NB4 (cell line): ENCODE measurements at places on chromosomes 12 and 14.

GRCh38 chr12:100897240-100897639 is 102.7 kb downstream of the ANO4 start:
- no peak for DNase-seq

GRCh38 chr12:28578833-28579252 is 388.6 kb downstream of the CCDC91 start:
- DNase-seq = no peak

- no peak for DNase-seq
These were observed 8.6 kb downstream of the INF2 start for GRCh38 chr14:104697892-104698583.

DNA sequence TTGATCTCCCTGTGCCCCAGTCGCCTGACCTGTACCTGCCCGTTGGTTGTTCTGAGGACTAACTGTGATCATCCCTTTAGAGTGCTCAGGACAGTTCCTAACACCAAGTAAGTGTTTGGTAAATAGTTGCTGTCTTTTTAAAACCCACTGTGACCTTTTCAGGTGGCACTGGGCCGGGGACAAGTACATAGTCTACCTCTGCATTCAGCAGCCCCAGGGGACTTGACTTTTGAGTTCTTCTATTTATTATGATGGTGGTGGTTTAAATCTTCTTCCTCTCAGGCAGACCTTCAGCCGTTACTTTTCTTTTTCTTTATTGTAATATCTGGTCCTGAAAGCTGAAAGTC is 38.8 kb downstream of the EVL start:
- DNase-seq = no peak

- no peak for DNase-seq
These were observed 212.8 kb upstream of the NOVA1 start for GRCh38 chr14:26810631-26811030.

DNA sequence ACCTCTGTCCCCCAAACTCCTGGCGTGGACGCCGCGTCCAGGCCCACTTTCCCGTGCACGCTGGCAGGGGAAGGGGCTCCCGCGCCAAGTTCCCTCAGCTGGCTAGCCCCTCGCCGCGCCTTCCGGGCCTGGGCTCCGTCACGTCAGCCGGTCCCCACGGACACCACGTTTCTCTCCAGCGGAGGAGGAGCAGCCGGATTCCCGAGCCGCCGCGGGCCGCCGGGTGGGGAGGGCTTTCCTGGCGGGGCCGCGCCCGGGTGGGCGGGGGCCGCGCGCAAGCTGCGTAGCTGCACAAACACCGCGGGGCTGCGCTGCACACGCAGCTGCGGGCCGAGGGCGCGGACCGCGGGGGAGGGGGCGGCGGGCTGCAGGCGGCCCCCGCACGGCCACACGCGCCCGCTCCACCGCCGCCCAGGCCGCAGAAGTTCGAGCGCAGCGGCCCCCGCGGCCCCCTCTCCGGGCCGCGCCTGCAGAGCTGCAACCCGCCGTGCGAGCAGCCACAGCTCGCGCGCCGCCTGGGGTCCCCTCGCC is 45.1 kb upstream of the PNMA1 start:
- peak; percentile 75 for DNase-seq

DNA sequence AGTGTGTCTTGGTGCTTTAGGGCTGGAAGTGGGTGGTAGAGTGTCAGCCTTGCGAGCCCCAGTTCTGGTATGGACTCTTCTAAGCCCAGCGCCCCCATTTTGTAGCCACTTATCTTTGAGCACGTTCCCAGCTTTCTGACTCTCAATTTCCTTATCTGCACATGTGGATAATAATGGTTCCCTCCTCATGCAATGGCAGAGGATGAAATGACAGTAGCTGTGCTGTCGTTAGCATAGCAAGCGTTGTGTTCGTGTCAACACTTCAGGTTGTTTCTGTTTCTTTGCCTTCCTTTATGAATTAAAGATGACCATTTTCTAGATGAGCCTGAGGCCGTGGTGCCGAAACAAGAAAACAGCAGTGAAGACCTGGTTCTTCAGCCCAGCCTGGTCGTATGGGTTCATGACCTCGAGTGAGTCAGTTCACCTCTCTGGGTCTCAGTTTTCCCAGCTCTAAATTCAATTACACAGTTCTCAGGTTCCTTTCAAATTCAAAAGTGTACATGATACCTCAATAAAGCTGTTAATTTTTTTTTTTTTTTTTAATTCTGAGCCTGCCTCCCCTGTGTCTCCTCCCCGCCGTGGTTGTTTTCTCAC is 233.0 kb downstream of the SLC41A2 start:
- no peak for DNase-seq

- peak; percentile 81 for DNase-seq
These were observed at the start of gene HOXC5 for GRCh38 chr12:54032627-54033100. Gene HOXC5 (plus strand): TSS chr12:54033050. CDS start chr12:54033123, 73 bp downstream.

- DNase-seq = no peak
These were observed 454.0 kb downstream of the FOXG1 start for GRCh38 chr14:29220566-29220965.

DNA sequence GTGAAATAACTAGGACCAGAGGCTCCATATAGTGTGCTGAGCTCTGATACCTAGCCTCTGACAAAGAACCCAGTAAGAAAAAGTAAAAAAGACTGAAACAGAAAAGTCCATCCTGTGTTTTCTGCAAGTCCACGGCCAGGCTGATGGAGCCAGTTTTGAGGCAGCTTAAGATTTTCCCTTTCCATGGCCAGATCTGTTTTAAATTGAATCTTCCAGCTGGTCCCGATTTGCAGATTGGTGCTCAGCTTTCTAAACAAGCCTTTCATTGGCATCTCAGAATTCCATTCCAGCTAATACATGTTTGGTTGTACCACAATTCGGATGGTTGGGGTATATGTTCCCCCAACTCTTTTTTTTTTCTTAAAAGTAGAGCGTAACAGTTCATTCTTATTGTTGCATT is 152.0 kb downstream of the DACT1 start:
- no peak for DNase-seq

- DNase-seq = no peak
These were observed 12.5 kb upstream of the TNFAIP2 start for GRCh38 chr14:103110681-103111231.

GRCh38 chr12:128510511-128510910 is 243.5 kb downstream of the TMEM132C start:
- DNase-seq = no peak

DNA sequence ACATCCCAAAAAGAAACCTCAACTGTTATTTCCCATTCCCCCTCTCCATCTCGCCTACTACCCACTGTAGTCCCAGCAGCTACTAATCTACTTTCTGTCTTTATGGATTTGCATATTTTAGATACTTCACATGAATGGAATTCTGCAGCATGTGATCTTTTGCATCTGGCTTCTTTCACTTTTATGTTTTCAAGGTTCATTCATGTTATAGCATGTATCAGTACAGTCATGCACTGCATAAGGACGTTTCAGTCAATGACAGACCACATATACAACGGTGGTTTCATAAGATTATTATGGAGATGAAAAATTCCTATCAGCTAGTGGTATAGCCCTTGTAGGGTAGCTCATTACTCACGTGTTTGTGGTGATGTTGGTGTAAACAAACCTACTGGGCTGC is 24.5 kb downstream of the PCNX4 start:
- no peak for DNase-seq

- no peak for DNase-seq
These were observed at the start of gene RIMBP2 for GRCh38 chr12:130715998-130716968. Gene RIMBP2 (minus strand): TSS chr12:130716299. CDS start chr12:130479013, 237,286 bp downstream.

DNA sequence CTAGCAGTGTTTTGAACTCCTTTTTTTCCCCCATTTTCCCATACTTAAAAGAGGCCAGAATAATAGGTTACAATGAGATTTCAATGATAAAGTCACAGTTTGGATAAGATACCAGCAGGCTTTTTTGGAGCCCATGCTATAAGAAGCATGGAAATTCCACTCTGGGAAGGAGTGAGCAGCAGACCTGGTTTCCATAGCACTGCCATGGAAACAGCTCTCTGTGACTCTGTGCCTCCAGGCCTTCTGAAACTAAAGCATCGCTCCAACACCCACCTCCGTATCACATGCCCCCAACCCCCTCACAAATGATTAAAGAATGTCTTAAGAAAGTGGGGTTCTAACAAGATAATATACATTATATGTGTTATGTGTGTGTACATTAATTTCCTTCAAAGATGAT is 165.0 kb downstream of the GRIN2B start:
- DNase-seq = no peak

- peak; percentile 97 for DNase-seq
These were observed 27.7 kb upstream of the HIGD1C start for GRCh38 chr12:50924439-50925341.
